ENCODE measurements at places on chromosomes 3 and 15.

DNA sequence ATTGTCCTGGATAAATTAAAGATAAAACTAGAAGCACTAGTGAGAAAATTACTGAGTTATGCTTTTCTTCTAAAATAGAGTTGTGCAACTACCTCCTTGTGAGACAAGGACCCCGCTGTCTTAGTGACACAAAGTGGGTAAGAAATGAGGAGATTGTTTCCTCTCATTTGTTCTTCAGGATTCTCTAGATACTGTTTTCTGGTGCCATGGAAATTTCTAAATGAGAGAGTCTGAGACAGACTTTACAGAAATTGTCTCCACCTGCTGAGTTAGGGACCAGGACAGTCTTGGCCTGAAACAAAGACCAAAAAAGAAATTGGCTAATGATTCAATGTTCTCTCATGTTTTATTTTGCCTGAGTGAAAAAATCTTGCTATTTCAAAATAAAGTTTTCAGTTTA, 427.5 kb downstream of the TUSC7 start:
- no peak for DNase-seq

DNA sequence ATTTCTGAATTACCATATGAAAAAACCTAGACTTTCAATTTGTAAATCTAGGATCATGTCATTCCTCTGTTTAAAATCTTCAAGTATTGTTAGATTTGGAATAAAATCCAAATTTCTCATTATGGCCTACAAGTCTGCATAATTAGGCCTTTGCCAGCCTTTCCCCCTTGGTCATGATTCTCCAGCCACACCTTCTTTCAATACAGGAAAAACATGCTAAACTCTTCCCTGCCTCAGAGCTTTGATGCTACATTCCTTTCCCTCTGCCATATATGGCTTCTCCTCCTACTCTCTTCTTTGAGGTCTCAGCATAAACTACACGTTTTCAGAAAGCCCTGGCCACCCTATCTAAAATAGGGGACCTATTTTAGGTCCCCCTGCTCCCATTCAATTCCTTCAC, 48.5 kb downstream of the TM6SF1 start:
- no peak for DNase-seq

DNA sequence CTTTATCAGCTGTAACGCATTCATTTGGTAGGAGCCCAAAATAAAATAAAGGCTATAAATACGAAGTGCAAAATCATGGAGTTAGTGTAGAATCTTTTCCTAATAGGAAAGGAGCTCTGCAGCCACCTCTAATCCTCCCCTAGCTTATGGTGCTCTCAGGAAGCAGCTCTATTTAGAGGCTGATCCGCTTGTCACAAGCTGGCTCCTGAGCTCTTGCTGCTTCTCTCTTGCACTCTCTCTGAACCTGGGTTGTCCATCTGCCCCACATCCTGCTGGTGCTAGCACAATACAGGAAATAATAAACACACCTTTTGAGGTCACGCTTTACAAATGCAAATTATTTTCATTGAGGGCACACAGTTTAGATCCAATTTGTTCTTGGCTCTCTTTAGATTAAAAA, 37.3 kb upstream of the BFSP2 start:
- no peak for DNase-seq

GRCh38 chr3:114455432-114455831, 161.6 kb downstream of the TIGIT start:
- DNase-seq: no peak

DNA sequence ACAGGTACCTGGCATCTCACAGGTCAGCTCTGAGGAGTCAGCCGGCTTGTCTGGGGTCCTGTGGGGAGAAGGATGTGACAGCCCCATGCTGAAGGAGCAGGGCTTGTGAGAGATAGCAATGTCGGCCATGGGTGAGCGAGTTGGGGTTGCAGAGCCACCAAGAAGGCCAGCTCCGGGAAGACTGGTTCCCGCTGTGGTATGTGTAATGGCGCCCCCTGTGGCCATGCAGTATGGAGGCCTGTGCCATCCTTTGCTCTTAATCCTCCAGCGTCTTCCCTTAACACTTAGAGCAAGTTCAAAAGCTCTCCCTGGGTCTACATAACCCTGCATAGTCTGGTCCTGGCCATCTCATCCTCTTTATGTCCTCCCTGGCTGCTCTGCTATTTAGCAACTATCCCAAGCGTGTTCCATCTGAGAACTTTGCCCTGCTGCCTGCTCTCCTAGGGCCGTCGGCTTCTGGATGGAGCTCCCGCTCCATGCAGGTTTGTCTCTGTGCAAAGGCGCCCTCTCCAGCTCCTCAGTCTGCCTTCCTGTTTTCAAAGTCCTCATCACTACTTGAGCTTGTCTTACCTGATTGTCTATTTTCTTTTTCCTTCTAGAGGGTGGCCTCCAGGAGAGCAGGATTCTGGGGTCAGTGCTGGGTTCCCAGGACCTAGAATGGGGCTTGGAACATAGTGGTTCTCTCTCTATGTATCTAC, 40.8 kb upstream of the IQCF6 start:
- DNase-seq: no peak

Data from muscle of leg (tissue), 16 donors.